ENCODE measurements at places on chromosomes 7 and 10.

DNA sequence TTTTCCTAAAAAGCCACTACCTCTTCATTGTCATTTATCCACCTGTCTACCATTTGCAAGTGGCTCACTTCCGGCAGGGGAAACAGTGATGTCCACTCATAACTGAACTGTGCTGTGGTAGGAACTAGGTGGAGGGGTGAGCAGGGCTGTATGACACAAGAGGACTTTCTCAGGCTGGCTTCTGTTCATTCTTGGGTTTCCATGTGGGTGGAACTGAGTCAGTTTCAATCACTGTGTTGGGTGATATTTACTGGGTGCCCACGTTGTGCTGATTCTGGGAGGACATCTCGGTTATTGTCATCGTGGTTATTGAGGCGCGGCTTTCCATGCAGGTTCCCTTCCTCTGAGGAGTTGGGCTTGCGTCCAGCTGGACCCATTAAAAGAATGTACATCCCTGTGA lies 38.8 kb downstream of the RAMP3 start:
- DNase-seq: no peak

DNA sequence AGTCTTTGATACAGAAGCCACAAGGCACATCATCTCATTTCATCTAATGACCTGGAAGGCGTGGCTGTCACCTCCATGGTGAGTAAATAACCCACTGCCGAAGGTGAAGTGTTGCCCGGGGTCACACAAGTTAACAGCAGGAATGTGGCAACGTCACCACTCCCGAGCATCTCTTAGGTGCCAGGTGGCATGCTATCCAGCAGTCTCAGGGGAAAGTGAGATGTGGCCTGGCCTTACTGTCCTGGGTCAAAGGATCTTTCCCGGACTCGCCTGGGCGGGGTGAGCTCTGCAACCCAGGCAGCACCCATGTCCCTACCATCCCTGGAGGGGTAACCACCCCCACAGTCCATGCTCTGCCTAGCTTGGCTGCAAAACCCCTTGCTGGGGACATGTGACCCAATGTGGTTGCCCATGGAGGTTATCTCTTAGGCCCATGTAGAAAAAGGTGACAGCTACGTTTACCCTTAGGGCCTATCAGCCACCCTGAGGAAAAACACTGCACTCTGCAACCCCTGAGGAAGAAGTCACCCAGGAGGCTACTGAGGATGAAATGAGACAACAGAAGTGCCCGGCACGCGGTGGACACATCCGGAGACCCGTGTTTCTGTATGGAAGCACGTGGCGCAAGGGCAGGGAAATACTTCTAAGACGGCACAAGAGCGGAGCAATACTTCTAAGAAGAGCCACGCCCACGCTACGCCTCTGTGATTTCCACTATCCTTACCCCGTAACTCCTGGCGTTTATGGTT lies 52.0 kb downstream of the BAIAP2L1 start:
- DNase-seq: no peak

DNA sequence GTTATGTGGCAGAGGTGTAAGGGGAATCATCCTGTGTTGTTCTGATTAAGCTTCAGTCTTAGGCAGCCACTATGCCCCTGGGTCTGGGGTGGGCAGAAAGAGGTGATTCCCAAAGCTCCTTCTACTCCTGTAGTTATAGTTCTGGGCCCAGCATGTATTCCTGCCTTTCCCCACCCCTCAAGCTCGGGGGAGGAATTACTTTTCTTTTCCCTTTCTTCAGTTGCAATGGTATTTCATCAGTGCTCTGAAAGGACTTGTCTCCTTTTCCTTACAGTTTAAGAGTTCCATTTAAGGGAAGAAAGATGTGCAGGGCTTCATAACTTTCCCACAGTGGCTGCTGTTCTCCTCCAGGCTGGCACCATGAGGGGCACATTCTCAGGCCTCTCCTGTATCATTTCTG lies 94.2 kb downstream of the MTPAP start:
- no peak for DNase-seq

DNA sequence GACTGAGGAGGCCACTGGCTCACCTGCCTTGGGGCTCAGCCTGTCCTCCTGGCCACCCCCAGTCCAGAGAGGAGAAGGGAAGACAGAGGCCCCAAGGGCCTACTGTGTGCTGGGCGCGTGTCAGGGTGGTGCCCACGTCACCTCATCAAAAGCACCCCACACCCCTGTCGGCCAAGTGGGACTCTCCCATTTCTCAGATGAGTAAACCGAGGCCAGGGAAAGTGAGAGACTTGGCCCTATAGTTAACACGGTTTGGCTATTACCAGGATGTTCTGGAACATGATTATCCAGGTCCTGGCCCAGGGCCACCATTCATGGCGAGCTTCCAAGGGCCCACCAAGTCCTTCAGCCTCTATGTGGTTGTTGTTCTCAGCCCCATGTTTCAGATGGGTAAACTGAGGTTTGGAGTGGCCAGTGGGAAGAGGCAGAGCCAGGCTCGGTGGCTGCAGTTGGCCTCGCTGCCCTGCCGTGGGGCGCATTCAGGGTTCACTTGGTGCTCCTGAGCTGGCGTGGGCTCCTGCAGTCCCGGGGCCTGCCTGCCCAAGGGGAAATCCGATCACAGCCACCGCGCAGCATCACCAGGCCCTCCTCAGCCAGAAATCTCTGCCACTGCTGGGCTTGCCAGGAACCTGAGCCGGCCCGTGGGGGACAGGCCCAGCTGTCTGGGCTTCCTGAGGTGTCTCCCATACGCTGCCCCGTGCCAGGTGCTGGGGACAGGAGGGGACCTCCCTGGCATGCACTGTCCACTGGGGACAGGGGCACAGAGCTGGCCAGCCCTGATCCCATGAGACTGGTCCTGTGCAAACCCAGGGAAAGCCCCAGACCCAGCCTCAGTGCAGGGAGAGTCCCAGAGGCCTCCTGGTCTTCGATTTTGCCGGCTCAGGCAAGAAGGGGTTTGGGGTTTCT lies 117.7 kb upstream of the TNRC18 start:
- DNase-seq: peak; percentile 69

DNA sequence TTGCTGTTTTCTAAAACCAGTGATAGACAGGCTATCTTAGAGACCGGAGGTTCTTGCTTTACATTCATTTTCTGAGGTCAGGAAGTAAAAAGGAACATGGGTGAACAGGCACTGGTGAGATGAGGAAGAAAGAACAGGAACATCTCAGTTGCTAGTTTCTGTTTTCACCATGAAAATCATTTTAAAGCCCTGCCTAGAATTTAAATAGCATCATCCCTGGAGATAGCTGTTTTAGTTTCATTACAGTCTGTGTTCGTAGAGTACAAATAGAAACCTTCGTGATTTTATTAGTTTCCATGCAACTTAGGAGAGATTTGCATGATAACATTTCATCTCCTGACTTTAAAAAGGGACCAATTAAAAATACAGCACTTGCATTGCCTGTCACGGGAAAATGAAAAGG lies 14.7 kb downstream of the KCNMA1 start:
- peak; percentile 69 for DNase-seq

DNA sequence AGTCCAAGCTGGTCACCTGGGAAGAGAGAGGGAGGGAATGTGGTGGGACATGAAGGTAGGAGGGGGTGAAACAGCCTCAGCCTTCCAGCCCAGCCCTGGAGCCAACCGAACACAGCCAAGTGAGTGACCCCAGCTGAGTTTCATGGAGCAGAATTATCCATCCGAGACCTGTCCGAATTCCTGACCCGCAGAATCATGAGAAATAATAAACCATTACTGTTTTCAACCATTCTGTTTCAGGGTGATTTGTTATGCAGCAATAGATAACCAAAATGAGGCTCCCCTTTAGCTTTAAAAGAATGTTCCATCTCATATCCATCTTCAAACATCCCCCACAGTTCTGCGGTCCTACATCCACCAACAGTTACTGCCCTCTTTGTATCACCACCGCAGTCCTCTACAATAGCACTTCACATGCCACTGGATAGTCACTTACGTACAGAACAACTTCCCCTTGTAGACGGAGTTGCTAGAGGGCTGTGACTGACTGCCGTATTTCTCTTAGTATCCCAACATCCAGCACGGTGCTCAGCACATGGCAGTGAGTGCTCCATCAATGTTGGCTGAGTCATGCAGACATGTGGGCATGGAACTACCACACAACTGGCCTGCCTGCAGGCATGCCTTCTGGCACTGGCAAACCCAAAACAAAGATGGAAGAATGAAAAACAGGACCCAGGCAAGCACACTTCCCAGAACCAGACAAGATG lies 18.5 kb downstream of the KIAA1549 start:
- no peak for DNase-seq

- DNase-seq: no peak
Measured at GRCh38 chr7:107692501-107692900, 31.9 kb downstream of the SLC26A4 start.

- no peak for DNase-seq
Measured at GRCh38 chr10:110160081-110160480, 47.3 kb upstream of the MXI1 start.

DNA sequence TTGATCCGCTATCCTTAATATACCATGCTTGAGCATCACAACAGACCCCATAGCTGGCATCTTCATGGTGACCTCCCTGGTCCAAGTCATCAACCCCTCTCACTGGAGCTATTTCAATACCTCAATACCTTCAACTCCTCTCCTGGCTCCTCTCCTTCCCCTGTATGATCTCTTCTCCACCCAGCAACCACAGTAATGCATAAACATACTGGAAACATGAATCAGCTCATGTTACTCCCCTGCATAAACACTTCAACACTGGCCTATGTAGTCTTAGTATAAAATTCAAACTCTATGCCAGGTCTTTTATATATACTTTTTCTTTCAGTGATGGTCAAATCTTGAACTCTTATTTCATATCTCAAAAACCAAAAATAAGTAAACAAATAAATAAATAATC lies 31.8 kb upstream of the TMEM273 start:
- DNase-seq: no peak

DNA sequence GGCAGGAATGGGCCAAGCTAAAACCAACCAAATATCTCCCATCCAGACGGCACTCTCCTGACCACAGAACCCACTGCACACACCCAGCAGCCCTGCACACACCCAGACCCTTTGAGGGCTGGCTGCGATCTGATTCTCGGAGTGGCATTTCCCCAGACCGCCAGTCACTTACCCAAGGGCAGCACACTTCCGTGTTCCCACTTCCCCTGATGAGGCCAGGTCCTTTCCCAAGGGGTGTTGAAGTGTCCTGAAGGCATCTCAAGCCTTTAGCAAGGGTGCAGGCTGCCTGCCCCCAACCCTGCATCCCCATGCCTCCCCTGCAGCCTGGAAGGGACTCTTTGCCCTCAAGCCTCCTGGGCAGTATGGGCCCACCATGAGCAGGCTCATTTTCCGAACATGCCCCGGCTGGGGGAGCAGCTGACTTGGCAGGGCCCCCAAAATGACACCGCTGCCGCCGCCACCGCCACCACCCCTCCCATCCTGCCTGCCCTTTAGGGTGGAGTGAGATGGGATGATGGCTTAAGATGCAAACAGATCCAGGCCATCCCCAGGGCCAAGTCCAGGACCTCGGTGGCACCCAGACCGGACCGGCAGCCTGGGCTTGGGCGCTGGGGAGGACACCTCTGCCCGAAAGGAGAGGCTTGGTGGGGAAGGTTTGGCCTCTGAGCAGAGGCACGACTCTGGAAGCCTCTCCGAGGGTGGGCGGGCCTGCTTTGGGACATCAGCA lies 159.8 kb downstream of the NRF1 start:
- DNase-seq: no peak

GRCh38 chr7:140176122-140176701 lies 571 bp downstream of the KDM7A start:
- DNase-seq: no peak

GRCh38 chr7:79055722-79056415 lies 397.6 kb downstream of the MAGI2 start:
- DNase-seq: no peak

- no peak for DNase-seq
Measured at GRCh38 chr7:76430211-76430610, 5.5 kb downstream of the ZP3 start.

DNA sequence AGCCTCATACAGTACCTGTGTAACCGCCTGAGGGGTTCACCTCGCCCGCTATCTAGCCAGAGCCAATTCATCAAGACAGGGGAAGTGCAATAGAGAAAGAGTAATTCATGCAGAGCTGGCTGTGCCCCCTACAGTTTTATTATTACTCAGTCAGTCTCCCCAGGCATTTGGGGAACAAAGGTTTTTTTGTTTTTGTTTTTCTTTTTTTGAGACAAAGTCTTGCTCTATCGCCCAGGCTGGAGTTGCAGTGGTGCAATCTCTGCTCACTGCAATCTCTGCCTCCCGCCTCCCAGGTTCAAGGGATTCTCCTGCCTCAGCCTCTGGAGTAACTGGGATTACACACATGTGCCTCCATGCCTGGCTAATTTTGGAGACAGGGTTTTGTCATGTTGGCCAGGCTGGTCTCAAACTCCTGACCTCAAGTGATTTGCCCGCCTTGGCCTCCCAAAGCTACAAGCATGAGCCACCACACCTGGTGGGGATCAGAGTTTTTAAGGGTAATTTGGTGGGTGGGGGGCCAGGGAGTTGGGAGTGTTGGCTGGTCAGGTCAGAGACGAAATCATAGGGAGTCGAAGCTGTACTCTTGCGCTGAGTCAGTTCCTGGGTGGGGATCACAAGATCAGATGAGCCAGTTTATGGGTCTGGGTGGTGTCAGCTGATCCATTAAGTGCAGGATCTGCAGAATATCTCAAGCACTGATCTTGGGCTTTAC lies 116.5 kb downstream of the MARCHF5 start:
- no peak for DNase-seq

DNA sequence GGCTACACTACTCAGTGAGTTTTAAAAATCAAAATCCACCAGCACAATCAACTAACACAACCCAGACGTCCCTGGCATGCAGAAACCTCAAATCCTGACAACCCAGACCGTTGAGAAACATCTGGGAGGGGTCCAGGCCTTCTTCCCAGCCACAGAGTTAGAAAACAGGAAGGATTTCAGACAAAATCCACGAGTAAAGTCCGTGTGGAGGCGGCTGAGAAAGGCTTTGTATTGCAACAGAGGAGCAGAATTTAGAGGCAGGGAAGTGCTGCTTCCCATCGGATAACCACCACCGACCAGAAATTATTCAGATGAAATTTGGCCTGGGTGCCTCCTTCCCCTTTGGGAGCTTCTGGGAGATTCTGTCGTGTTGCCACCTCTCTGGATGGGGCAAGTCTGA lies 61.5 kb downstream of the TNS3 start:
- DNase-seq: no peak

All from B cell (primary cell).